ENCODE measurements at places on chromosomes 7 and 10.

DNA sequence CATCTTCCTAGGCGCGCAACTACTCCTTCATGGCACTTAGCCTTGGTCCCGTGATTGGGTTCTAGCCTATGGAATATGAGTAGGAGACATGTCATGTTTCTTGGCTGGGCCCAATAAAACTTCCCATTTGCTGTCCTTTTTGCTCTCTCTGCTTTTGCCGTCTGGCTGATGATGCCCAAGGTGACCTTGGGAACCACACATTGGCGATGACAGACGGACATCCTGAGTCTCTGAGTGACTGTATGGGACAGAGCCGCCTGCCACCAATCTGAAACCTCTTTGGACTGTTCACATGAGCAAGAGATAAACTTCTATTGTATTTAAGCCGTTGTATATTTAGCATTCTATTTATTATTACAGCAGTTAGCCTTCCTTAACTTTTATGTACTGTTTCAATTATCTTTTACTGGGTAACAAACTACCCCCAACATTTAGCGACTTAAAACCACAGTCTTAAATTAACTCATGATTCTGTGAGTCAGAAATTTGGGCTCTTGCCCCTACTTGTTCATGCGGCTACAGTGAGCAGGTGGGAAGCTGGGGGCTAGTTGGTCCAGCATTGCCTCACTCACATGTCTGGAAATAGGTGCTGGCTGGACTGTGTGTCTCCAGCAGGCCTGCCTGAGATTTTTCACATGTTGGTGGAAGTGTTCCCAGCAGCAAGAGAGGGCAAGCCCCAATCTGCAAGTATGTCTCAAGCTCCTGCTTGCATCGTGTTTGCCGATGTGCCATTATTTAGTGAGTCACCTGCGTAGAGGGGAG lies 71.7 kb downstream of the NOD1 start:
- no peak for DNase-seq

GRCh38 chr7:79515358-79515757 lies 61.9 kb upstream of the MAGI2 start:
- no peak for DNase-seq

GRCh38 chr10:95785942-95786669 lies 30.1 kb downstream of the ENTPD1 start:
- no peak for DNase-seq

DNA sequence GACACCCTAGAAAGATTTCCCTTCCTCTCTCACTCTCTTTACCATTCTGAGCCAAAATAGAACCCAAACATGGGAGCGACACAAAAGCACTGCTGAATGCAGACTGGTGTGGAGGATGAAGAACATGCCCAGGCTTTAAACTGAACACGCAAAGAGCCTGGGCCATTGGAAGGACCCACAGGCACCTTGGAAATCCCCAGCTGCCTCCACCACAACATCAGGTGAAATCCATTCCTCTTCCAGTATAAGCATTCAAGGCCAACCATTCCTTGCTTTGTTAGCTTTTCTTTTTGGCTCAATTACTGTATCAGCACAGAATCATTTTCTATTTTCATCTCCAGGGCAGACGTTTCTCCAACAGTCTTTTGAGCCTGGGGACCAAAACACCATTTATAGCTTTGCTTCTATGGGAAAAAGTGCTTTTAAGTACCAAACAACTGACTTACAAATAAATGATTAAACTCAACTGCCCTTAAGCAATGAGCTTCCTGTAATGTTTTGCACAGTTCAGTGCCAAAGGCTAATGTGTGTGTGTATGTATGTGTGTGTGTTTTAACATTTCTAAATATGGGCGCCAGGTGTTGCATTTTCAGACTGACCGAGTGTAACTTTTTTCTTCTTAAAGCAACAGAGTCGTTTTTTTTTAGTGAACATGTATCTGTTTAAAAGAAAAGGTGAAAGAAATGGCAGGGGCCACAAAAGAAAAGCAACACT lies 16.2 kb upstream of the BLNK start:
- no peak for DNase-seq

DNA sequence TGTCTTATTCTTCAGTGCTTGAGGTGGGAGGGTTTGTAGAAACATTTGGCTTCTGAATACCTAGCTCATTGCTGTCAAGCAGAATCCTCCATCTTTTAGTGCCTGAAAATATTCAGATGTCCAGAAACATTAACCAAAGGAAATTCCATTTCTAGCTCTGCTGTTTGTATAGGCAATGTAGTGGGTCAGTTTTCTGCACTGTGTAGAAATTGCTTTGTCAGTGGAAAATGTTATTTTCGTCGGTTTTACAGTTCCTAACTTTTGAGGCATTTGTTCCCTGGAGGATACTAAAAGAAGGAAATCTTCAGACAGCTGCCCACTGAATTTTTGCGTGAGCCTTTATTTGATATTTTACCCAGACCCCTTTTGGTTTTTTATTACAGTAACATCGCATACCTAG lies 143.4 kb downstream of the TPST1 start:
- no peak for DNase-seq
